Spinal cord (tissue), 10 donors: ENCODE measurements at places on chromosomes 12 and 14. TPM values are rescaled to one million over a fixed set of nuclear protein-coding genes. Genes with fewer than 3 reads are reported as not detected.
A peak's percentile ranks its signal among the peaks of the same experiment; 100 is the strongest.

DNA sequence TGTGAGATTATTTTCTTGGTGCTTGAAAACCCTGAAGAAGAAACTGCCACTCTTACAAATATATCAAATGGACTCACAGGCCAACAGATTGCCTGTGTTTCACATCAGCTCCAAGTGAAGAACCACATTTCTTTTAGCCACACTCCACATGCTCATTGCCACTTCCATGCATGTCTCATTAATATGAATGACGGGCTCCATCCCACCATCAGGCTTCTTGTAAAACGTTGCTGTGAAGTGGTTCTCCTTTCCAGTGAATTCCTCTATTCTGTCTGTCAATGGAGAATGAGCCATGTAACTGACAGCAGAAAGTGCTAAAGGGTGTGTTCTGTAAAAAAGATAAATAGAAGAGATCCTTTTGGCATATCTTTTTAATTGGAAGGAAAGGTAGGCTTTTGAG is 188.2 kb upstream of the RMST start:
- peaks cover 20% of the 10 kb centered on the region for H3K4me1 ChIP-seq
- no peak overlapping the region for H3K4me3 ChIP-seq
- no peaks in the 10 kb centered on the region for H3K27me3 ChIP-seq
- no peaks in the 10 kb centered on the region for H3K36me3 ChIP-seq
- DNase-seq: peak; percentile 36
- peak overlapping the region; percentile 74 for H3K27ac ChIP-seq

DNA sequence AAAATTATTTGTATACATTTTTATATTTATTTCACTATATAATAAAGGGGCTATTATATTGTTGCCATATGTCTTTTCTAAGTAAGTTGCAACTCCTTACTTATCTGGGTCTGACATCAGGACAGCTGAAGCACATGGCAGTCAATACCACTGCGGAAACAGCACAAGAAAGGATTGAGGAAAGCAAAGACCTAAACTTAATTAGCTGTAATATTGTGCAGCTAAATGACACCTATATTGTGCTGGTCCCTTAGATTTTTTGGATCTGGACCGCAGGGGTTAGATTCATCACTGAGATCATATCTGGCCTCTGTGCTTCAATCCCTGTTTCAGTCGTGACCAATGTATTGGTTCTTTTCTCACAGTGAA is 359.6 kb upstream of the DIO2 start:
- H3K4me3 ChIP-seq: no peak overlapping the region
- no peaks in the 10 kb centered on the region for H3K36me3 ChIP-seq
- no peak overlapping the region for H3K27ac ChIP-seq

DNA sequence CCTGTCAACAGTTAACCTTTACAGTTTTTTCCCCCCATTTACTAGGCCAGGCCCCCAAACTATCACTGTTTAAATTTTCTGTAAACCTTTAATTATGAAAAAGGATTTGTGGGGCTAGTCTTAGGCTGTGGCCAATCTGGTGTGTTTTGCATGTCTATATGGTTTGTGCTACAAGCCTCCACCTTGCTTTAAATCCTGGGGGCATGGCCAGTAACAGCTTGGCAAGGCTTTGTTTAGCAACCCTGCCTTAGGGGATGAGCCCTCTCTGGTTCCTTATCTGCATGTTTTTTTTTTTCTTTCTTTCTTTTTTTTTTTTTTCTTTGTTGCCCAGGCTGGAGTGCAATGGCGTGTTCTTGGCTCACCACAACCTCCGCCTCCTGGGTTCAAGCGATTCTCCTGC is 102.7 kb downstream of the KCNMB4 start:
- no peak overlapping the region for H3K27ac ChIP-seq
- H3K27me3 ChIP-seq: no peaks in the 10 kb centered on the region
- H3K36me3 ChIP-seq: no peaks in the 10 kb centered on the region
- DNase-seq: no peak

DNA sequence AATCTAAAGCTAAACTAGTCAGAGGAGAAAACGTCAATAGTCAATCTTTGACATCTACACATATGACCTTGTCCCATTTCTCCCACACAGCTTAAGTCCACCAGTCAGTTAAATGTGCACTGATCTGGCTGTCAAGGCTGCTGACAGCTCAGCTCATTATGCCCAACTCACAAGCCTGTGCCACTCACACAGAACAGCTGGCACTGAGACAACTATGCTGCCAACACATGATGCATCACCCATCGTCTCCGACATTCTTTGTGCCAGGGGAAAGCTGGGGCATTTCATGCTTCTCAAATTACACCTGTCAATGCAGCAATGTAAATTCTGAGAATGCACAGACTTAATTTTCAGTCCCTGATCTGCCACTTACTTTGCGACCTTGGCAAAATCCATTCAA is 25.3 kb downstream of the GNS start:
- no peaks in the 10 kb centered on the region for H3K4me1 ChIP-seq
- no peak overlapping the region for H3K27ac ChIP-seq
- no peak overlapping the region for H3K4me3 ChIP-seq

DNA sequence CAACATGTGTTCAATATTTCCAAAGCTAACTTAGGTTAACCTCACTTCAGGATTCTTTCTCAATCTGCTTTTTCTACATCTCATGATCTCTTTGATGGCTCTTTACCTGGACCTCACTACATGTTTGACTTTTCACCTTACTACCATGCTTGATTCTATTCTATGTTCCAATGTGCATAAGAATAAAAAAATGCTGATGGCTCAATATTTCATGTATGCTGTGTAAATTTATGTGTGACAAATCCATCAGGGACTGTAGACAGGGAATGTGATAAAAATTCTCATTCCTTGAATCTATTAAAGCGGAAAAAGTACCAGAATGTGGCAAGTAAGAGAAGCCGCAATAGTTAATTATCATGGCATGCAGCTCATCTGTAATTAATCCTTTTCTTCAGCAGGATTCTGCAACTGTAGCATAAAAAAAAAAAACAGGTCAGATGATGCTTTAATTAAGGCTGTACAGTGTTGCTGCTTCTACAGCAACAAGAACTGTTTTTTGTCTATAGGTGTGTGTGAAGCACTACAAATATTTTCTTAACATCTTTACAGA is 276.9 kb upstream of the PRKD1 start:
- H3K36me3 ChIP-seq: no peaks in the 10 kb centered on the region
- no peak for DNase-seq
- no peaks in the 10 kb centered on the region for H3K27me3 ChIP-seq
- H3K27ac ChIP-seq: no peak overlapping the region
- H3K4me3 ChIP-seq: no peak overlapping the region
- H3K4me1 ChIP-seq: no peaks in the 10 kb centered on the region

DNA sequence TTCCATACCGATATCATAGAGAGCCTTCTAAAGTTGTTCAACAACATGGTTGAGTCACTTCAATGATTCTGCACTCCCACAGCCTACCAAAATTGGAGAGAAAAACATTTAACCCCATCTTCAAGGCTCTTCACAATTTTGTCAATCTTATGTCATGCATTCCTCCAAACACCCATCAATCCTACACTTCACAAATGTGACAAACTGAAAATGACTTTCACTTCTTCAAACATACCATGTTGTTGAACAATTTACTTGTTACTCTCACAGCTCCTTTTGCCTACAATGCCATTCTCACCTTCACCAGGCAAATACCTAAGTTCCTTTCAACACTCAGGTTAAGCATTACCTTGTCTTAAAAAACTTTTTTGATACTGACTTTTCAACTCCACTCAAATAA is 88.0 kb downstream of the OSBPL8 start:
- H3K4me3 ChIP-seq: no peak overlapping the region
- no peaks in the 10 kb centered on the region for H3K27me3 ChIP-seq
- H3K4me1 ChIP-seq: no peaks in the 10 kb centered on the region

GRCh38 chr14:80787876-80788275 is 153.7 kb downstream of the CEP128 start:
- no peaks in the 10 kb centered on the region for H3K27me3 ChIP-seq
- no peak overlapping the region for H3K4me3 ChIP-seq
- DNase-seq: no peak
- no peak overlapping the region for H3K27ac ChIP-seq

GRCh38 chr14:39467889-39468524 is 35.8 kb upstream of the FBXO33 start:
- no peaks in the 10 kb centered on the region for H3K27me3 ChIP-seq
- no peaks in the 10 kb centered on the region for H3K36me3 ChIP-seq
- DNase-seq: no peak
- H3K4me1 ChIP-seq: peaks cover 7% of the 10 kb centered on the region

GRCh38 chr14:91870001-91870400 is 2.7 kb upstream of the TC2N start:
- no peak overlapping the region for H3K27ac ChIP-seq
- no peaks in the 10 kb centered on the region for H3K4me1 ChIP-seq
- H3K4me3 ChIP-seq: no peak overlapping the region
- no peaks in the 10 kb centered on the region for H3K27me3 ChIP-seq
- DNase-seq: no peak

- peaks cover 21% of the 10 kb centered on the region for H3K4me1 ChIP-seq
- H3K4me3 ChIP-seq: no peak overlapping the region
- no peak overlapping the region for H3K27ac ChIP-seq
- no peaks in the 10 kb centered on the region for H3K27me3 ChIP-seq
Measured at GRCh38 chr14:94600148-94600545, 12.0 kb upstream of the SERPINA3 start.

DNA sequence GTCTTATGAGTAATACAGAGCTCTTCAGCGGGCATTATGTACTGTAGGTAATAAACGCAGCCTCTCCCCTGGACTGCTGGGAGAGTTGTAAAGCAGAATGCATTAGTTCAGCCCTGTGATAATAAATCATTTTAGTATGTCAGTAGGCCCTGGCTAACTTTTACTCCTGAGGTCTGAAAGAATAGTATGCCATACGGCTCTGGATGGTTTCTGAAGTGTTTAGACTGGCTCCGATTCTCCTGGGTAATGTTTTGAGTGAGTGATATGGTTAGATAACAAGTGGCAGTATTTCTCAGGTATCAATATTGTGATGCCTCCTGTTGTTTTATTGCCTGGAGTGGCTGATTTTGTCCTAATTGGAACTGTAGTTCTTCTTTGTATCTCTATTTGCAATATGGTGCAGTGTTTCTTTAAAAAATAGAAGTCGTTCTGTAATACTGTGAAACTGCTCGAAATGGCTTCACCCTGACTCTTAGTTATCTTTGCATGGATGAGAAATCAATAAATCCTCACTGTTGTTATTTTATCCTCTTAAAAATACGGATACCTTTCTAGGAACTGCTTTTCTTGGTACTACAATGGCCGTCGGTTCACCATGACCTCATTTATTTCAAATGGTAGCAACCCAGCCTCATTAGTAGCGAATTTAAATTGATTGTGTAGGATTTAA is 100.2 kb downstream of the PDZRN4 start:
- no peak for DNase-seq
- no peak overlapping the region for H3K4me3 ChIP-seq
- H3K27me3 ChIP-seq: no peaks in the 10 kb centered on the region
- no peak overlapping the region for H3K27ac ChIP-seq
- H3K36me3 ChIP-seq: no peaks in the 10 kb centered on the region

DNA sequence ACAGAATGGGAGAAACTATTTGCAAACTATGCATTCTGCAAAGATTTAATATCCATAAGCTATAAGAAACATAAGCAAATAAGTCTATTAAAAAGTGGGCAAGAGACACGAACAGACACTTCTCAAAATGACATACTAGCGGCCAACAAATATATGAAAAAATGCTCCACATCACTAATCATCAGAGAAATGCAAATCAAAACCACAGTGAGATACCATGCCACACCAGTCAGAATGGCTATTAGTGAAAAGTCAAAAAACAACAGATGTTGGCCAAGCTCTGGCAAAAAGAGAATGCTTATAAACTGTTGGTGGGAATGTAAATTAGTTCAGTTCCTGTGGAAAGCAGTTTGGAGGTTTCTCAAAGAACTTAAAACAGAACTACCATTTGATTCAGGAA is 121.3 kb downstream of the KCNMB4 start:
- no peak for DNase-seq
- H3K4me1 ChIP-seq: no peaks in the 10 kb centered on the region
- H3K36me3 ChIP-seq: no peaks in the 10 kb centered on the region
- no peaks in the 10 kb centered on the region for H3K27me3 ChIP-seq
- H3K27ac ChIP-seq: no peak overlapping the region

The AKAP3 gene
- total RNA-seq: 3.3 TPM

The TPPP2 gene
- 0.44 TPM for total RNA-seq
